ENCODE measurements at places on chromosomes 11 and 22.

DNA sequence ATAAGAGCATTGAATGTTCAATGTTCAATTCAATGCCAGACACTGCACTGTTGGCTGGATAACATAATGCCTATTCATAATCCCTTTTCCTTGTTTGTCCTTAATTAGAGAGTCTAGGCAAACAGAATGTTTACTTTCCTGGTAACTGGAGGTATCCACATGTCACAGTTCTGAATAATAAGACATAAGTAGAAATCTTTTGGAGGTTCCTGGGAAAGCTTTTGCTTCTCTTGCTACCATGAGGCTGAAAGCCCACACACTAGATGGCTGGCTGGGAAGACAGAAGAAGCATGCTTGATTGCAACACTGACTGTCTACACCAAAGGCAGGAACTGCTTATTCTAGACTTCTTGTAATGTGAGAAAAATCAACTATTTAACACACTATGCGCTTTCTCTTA lies 79.5 kb downstream of the GAB2 start:
- DNase-seq = no peak

DNA sequence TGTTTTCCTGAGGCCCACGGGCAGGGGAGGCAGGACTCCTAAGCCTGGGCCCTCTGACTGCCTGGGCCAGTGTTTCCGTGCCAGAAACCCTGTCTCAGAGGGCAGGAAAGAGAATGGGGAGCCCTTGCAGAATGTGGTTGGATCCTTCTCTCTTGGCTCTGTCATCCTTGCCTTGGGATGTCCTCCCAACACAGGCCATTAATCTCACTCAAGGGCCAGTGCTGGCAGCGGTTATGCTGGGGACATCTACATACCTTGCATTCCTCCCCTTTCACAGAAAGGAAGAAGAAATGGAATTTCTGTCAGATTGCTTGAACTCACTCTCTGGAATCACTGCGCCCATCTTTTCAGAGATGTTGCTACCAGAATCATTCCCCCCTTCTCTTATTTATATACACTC lies 296.9 kb downstream of the KIRREL3 start:
- DNase-seq = no peak

- DNase-seq = no peak
These were observed 23.0 kb downstream of the PPIL2 start for GRCh38 chr22:21688706-21689381.

GRCh38 chr22:18121954-18122554 lies 11.4 kb downstream of the TUBA8 start:
- no peak for DNase-seq

DNA sequence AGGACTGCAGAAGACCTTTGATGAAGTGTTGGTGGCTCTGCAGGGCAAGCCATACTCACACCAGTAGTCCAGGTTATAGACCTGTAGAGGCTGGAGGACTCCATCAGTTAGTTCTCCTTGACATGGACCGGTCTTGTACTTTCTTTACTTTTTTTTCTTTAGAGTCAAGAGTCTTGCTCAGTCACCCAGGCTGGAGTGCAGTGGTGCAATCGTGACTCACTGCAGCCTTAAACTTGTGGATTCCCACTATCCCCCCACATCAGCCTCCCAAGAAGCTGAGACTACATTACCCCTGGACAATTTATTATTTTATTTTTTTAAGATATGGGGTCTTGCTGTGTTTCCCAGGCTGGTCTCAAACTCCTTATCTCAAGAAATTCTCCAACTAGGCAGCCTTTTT lies 49.6 kb upstream of the E2F8 start:
- DNase-seq = no peak

DNA sequence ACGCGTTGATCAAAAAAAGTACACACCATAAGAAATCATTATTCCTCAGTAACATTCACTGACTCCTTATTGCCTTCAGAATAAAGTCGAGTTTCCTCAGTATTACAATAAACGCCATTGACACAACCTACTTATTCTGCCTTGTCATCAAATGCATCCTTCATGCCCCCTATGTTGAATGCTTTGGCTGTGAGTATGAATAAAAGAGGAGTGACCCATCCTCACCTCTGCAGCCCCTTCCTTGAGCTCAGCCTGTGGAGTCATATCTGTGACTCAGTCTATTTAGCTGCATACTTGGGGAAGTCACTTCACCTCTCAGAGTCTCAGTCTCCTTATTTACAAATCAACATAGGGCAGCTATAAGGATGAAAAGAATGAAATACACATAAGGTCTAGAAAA lies 65.1 kb downstream of the USP35 start:
- no peak for DNase-seq

- no peak for DNase-seq
These were observed 82.3 kb downstream of the JRKL start for GRCh38 chr11:96472085-96472484.

- DNase-seq = no peak
These were observed 40.8 kb upstream of the PPARA start for GRCh38 chr22:46109474-46110003.

GRCh38 chr22:19505735-19506126 lies 18.5 kb downstream of the CLDN5 start:
- no peak for DNase-seq

GRCh38 chr11:125016413-125016812 lies 46.7 kb upstream of the SLC37A2 start:
- no peak for DNase-seq

DNA sequence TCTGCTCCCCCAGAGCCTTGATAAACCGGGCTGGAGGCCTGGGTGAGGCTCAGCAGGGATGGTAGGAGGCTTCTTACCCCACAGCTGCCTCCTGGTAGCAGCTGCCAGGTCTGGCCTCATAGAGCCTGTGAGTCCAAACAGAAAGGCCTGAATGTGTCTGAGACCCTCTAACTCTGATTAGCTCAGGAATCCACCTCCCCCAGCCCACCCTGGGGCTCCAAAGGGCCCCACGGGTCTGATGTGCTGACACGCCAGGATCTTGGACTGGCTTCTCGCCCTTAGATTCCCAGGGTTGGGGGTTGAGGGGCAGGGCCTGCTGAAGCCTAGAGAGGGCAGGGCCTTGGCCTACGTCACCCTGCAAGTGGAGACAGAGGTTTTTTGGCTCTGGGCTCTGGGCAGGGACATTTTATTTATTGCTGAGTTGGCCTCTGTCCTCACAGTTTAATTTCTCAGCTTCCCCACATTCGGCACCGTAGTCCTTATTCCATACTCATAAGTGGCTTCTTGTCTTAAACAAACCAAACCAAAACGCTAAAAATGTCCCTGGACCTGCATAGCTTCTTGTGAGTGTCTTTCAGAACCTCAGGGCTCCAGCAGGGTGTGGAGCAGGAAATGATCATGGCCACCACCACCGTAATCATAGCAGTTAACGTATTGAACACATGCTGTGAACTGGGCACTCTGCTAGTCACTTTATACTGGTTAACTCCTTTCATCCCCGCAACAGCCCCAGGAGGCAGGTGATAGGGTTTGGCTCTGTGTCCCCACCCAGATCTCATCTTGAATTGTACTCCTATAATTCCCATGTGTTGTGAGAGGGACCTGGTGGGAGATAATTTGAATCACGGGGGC lies 25.1 kb downstream of the KIAA1671 start:
- DNase-seq = no peak

DNA sequence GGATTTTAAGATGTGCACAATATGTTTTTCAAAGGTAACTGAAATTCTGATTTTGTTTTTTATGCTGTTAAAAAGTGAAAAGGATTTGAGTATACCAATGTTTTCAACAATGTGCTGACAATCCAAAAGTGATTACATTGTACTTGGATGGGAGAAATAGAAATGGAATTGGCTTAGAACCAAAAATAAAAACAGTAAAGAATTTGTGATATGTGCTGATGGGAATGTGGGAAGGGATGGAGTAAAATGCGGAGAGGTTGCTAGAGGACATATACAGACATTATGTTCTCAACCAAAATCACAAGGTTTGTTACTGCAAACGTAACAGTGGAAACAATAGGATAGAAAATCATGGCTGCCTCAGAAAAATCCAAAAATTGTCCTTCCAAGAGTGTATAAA lies 279.3 kb upstream of the TENM4 start:
- DNase-seq = no peak

DNA sequence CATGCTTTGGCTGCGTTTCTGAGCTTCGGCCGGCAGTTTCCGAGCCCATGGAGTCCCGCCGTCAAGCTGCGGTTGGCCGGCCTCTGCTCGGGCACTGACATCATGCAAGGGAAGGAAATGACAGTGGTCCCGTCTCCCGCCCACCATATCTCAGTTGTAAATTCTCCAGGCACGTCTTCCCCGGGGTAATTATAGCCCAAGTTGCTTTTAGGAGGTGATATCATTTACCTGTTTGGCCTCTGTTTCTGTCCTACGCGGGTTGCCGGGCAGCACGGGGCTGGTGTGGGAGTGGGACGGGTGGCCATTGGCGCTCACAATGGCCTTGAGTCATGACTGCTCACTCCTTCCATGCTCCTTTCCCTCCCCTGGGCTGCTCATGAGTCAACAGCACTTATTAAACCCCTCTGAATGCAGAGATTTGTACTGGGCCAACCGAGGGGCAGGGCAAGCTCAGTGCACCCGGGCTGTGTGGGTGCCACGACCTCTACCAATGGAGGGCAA lies 4.2 kb upstream of the ANO1 start:
- no peak for DNase-seq

DNA sequence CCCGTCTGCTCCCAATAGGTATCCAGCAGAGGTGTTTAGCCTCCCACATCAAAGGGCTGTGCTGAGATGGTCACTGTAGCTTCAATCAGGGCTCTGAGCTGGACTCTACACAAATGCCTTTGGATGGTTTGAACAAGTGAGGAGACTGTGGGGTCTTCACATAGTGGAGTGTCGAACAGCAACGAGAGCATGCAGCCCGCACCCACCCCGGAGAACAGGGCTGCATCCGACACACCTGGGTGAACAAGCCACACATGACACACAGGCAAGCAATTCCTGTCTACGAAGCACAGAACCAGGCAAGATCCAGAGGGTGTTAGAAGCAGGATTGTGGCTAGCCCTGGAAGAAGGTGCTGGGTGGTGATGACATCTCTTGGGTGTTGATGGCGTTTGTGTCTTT lies 58.0 kb upstream of the FGF3 start:
- no peak for DNase-seq

GRCh38 chr11:128734103-128734831 lies 40.4 kb downstream of the FLI1 start:
- no peak for DNase-seq

DNA sequence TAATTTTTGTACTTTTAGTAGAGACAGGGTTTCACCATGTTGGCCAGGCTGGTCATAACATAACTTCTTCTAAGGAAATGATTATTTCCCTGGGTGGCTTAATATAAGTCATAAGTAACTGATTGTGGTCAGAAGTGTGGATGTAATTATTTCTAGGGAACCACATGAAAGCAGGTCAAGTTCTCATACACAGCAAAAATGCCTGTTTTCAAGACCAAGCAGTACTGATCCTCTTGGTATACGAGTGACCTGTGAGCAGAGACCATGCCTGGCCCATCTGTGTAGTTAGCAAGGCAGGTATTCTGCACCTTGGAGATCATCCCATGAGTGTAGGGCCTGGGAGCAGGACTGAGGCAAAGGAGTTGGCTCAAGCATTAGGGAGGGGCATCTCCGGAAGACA lies 32.5 kb upstream of the NUCB2 start:
- no peak for DNase-seq

DNA sequence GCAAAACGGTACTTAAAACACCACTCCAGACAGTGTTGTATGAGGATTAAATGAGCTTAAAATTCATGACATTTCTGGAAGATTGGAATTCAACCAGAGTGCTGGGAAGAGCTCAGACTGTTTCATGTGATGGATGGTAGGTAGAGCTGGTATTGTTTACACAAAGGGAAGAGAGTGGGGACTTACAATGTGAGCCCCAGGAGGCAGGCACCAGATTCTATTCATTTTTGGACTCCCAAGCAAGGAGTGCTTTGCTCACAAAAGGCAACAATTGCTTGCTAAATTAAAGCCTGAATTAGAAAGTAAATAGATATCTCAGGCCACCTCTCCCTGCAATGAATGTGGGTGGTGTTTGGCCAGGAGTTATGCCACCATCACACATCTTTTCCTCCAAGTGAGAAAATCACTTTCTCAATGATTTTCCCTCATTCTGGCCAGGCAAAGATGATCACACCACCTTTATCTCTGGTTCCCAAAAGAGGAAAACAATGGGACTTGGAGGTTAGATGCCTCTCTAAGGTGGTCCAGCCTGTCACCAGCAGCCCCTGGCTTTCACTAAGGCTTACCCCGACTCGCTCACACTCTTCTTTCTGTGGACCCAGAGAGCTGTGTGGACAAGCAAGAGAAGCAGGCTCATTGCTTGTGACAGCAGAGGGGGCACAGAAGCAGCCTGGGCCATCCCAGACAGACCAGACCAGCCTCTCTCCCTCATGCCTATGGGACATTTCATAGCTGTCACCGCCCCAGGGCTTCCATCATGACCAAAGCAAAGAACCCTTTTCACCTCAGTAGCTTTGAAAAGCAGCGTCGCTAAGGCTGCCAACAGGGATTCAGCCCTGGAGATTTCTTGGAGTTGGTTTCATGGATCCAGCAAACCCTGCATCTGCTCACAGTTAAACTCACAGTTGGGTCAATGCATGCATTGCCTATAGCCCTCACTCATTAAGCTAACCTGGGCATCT lies 63.5 kb upstream of the DRD2 start:
- DNase-seq = no peak

DNA sequence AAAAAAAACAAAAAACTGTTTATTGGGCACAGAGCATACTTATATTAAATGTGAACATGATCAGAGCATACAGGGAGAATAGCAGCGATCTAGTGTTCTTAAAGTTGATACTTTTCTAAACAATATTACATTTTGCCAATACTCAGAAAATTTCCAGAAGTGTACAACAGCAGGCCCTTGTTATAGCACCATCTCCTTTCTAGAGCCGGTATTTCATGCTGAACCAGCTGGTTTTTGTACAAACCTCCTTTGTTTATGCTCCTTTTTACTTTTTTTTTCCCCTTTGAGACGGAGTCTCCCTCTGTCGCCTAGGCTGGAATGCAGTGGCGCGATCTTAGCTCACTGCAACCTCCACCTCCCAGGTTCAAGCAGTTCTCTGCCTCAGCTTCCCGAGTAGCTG lies 90.7 kb downstream of the PPP6R3 start:
- no peak for DNase-seq

GRCh38 chr11:30504468-30504867 lies 81.7 kb downstream of the MPPED2 start:
- DNase-seq = no peak

DNA sequence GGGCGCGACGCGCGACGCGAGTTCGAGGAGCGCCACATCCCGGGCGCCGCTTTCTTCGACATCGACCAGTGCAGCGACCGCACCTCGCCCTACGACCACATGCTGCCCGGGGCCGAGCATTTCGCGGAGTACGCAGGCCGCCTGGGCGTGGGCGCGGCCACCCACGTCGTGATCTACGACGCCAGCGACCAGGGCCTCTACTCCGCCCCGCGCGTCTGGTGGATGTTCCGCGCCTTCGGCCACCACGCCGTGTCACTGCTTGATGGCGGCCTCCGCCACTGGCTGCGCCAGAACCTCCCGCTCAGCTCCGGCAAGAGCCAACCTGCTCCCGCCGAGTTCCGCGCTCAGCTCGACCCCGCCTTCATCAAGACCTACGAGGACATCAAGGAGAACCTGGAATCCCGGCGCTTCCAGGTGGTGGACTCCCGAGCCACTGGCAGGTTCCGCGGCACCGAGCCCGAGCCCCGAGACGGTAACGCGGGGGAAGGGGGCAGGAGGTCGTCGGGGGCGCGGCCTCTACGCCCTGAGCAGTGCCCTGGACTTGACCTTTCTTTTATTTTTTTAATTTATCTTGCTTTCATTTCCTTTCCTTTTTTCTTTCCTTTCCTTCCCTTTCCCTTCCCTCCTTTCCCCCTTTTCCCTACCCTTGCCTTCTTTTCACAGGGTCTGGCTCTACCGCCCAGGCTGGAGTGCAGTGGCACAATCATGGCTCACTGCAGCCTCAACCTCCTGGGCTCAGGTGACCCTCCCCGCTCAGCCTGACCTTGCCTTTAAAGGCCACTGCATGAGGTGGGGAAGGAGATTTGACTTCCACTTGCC lies 5.0 kb downstream of the MPST start:
- DNase-seq = no peak

All from frontal cortex (tissue), 4 donors.